ENCODE measurements at places on chromosomes 5 and 9. TPM values are rescaled to one million over a fixed set of nuclear protein-coding genes. Genes with fewer than 3 reads are reported as not detected.

PCDHGB2 gene
- 0.43 TPM for total RNA-seq

GMCL2 gene
- not detected for total RNA-seq

PDLIM4 gene
- total RNA-seq, result 0.32 TPM

CDKN2B gene
- not detected for total RNA-seq

PCDHB12 gene
- not detected for total RNA-seq

RBM27 gene
- 26.3 TPM for total RNA-seq

NOXA1 gene
- 0.46 TPM for total RNA-seq

Data from activated T-cell treated with anti-CD3 and anti-CD28 coated beads, Interleukin-2, amount 50 U/mL, for 4 hours (primary cell).